NAMALWA (cell line): ENCODE measurements at places on chromosomes 12 and 14.

DNA sequence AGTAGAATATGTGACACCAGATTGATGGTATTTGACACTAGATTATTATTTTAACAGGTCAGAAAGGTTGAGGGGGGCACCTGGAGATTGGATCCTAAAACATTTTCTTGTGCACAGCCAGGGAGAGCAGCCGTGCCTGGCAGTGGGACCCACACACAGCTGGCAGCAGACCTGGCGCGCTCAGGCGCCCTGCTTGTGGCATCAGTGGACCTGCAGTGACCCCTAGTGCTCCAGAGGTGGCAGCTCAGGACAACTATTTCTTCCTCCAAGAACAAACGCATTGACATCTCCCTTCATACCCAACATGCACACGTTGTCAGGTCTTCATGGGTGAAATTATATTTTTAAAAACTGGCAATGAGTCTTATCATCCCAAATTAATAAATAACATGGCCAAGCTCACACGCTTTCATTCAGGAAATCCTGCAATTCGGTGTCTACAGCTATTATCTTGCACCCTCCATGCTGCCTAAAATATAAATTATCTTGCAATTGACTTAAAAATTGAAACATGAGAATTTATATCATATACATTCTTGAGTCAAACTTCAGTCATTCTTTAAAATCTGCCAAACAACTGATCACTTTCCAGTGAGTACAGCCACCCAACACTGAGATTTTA lies 7.7 kb upstream of the TMEM132D start:
- peak; percentile 54 for DNase-seq

- DNase-seq: no peak
These were observed 413.7 kb upstream of the RPL10L start for GRCh38 chr14:47065326-47065725.

- no peak for DNase-seq
These were observed 15.7 kb upstream of the DLK1 start for GRCh38 chr14:100710826-100711462.

GRCh38 chr14:95659990-95660385 lies 26.2 kb upstream of the TCL1B start:
- no peak for DNase-seq

- no peak for DNase-seq
These were observed 108.5 kb downstream of the ANO6 start for GRCh38 chr12:45324391-45324790.

- DNase-seq: no peak
These were observed 219.6 kb upstream of the C14orf180 start for GRCh38 chr14:104359969-104360442.

DNA sequence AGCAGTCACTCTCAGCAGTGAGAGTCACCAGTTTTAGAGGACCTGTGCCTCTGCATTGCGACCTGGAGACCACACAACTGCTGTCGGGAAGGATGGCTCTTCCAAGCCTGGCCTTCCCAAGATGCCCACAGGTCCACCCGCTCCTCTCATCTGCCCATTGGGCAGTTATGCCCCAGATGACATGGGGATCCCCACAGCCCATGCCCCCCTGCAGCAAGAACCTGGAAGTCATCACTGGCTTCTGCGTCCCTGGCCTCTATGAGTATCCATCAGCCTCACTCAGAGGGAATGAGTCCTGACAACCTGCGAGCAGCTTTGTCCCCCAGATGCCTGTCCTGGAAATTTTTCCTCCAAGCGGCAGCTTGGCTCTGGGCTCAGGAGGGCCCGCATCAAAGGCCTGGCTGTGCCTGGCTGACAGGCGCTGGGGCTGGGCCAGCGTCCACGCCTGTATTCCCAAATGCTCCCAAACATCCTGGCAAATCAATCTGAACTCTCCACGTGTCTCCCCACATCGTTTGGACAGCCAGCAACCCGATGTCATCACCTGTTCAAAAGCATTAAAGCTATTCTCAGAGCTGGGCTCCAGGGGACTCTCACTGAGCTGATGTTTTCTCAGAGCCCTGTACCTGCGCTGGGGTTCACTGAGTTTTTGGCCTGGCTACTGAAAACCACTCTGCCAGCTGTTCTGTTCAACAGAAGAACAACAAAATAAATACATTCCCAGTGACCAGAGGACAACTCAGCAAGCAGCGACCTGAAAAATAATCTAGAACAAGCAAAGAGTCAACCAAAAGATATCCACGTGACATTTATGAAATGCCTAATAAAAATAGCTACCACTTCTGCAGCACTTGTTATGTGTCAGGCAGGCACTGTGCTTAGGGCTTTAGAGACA lies 57.8 kb downstream of the CLMN start:
- no peak for DNase-seq

DNA sequence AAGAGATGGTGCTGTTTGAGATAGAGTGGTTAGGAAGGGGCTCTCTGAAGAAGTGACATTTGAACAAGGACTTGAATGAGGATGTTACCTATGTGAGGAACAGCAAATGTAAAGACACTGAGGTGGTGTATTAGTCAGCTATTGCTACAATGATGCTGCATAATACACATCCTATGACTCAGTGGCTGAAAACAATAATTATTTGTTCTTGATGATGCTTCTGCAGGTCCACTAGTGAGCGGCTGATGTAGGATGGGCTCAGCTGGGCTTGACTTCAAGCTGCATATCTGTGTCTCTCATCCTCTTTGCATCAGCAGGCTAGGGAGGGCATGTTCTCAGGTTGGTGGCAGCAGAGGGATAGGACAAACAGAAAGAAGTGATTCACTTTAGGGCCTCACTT lies 21.4 kb upstream of the CLMN start:
- no peak for DNase-seq

- no peak for DNase-seq
These were observed 309.4 kb upstream of the DIO3 start for GRCh38 chr14:101251812-101252442.

- DNase-seq: no peak
These were observed 935 bp upstream of the ADSS1 start for GRCh38 chr14:104722938-104723650.

DNA sequence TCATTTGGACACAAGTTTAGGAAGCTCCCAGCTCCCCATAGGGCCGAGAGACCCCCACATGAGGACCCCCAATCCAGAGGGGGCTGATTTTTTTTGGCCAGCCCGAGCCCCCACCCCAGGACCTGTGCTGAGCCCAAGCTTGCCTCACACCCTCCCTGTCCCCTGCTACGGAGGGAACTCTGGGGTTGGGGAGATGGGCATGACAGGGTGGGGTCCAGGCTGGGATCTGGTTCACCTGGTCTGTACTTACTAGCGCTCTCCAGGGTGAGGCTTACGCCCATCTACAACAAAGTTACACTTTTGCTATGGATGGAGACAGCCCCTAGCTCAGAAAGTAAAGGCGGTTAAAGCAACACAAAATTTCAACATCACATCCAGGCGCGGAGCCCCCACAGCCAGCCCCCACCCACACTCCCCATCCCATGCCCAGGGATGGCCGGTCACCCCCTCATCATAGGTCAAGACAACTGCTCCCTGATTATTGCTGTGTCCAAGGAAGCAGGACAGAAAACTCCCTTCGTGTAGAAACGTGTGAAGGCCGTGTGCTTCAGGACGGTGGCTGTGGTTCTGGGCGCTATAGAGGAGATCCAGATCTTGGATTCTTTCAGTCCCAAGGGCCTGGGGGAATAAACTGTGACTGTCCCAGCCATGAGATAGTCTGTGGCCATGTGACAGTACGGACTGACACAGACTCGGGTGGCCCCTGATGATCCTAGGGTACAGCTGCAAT lies 10.7 kb downstream of the SLC25A29 start:
- no peak for DNase-seq

GRCh38 chr12:65907513-65907912 lies 83.2 kb downstream of the HMGA2 start:
- DNase-seq: no peak

DNA sequence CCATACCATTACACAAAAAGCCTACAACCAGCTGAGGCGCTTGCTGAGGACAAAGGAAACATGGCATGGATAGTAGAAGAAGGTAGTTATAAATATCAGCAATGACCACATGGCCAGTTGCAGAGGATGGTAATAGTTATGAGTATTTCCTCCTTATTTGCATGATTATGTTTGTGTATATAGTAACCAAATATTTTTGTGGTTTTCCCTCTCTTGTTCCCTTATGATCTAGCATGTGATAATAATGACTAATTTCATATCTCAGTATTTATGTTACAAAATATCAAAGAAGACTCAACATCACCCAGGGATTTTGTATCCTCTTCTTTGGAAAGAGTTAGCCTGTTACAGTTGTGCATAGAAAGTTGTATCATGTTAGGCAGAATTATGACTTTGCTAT lies 13.5 kb upstream of the CATSPERB start:
- DNase-seq: peak; percentile 6

DNA sequence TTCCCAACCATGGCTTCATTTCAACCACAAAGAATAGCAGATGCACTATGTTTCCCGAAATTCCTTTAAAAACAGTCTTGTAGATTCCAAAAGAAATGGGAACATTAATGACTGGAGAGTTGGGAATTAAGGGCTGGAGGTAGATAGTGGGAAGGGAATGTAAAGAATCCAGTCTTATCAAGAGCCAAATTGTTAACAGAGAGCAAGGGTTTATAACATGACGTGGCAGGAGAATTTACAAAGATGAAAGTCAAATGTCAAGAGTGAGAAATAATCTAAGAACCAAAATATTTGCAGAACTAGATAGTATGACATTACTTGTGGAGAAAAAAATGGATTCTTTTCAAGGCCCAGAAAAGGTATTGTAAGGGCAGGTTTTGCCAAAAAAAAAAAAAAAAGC lies 200.9 kb downstream of the GRIN2B start:
- DNase-seq: no peak

DNA sequence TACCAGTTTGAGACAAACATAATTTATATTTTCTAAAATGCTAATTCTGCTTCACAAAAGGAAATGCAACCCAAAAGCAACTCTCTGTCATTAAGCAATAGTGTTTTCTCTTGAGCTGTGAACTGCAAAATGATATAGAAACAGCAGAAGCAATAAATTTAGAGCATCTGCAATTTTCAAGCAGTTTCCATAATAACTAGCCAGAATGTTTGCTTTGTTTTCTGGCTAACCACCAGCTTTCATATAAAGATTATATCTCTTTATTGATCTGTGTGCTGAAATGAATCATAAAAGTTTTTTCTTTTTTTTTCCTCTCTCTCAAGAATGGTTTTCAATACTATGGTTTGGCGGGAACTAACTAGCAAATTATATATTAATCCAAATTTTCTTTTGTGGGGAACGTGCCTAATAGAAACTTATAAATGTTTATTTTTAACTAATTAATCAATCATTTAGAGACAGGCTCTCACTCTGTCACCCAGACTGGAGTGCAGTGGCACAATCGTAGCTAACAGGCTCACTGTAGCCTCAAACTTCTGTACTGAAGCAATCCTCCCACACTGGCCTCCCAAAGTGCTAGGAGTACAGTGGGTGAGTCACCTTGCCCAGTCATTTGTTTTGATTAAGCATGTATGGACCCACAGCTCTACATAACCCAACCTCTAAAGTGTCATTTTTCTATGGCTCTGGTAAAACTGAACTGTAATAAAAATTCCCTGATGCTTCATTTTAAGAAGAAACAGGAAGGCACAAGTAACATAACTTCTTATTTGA lies 830.1 kb upstream of the MGAT4C start:
- no peak for DNase-seq

DNA sequence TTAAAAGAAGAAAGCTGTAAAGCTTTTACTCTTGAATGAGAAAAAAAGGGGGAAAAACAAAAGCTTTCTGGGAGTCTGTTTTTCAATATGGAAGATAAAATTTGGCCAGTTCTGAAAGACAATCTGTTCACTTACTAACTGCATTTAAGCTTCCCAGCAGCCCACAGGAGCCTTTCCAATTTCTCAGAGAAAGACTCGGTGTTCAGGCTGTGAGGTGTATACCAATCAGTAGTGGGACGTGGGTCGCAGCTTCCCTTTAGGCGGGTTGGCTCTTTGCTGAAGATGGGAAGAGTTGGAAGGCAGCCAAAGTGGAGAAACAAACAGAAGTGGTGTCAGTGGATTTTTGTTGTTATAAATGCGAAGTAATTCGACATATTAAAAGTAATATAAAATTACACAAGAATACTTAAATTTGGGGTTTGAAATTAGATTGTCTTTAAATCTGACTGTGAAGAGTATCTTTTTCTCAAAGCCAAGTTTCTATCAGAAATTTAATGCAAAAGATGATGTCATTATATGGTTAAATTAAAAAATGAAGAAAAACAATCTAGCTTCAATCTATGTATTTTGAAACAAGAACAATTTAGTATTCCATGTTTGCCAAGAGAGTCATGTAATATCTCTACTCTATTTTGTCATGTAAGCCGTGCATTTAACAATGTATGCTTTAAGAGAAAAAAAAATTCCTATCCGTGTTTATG lies 590.2 kb upstream of the ATXN7L3B start:
- DNase-seq: no peak

- DNase-seq: no peak
These were observed 94.2 kb downstream of the ETV6 start for GRCh38 chr12:11743423-11744409.

- no peak for DNase-seq
These were observed 115.0 kb downstream of the KIF21A start for GRCh38 chr12:39327965-39328364.

GRCh38 chr14:65961004-65961403 lies 525.2 kb upstream of the CCDC196 start:
- DNase-seq: peak; percentile 43

DNA sequence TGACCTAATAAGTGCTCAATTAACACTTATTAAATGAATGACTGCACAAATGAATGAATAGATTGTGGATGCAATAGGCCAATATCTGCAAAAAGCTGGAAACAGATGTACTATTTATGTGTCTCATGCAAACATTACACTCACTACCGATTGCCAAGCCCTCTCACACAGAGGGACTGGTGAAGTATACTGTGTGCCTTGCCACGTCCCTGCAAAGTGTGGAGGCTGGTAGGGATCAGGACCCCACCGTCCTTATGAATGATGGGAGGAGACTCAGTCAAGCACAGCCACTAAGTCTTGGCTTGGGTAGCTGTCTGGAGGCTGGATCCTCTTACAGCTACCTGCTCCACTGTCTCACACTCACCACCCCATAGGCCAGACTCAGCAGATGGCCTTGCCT lies 3.9 kb upstream of the TUNAR start:
- DNase-seq: no peak

DNA sequence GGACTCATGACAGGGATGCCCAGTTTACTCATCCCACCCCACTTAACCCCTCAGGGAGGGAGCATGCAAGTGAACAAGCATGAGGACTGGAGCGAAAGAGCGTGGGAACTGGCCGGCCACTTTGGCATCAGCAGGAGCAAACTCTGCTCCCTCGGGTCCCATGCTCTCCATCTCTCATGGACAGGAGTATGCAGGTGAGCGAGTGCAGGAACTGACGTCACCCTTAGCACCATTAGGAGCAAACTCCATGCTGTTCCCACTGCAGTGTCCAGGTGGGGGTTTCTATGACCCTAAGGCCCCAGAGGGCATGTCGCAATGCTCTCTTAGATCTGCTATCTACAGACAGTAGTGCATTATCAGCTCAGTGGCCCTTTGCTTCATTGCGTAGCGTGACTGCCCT lies 821.8 kb upstream of the LRFN5 start:
- no peak for DNase-seq

- DNase-seq: no peak
These were observed 9.1 kb upstream of the RESF1 start for GRCh38 chr12:31950088-31950487.
